Stimulated activated CD8-positive, alpha-beta memory T cell treated with anti-CD3 and anti-CD28 coated beads, Interleukin-7, amount 100 ng/mL, for 1 hour (primary cell): ENCODE measurements at places on chromosomes 2 and 18.

GRCh38 chr2:101419096-101419663 lies 31.9 kb upstream of the CREG2 start:
- peak; percentile 9 for DNase-seq

DNA sequence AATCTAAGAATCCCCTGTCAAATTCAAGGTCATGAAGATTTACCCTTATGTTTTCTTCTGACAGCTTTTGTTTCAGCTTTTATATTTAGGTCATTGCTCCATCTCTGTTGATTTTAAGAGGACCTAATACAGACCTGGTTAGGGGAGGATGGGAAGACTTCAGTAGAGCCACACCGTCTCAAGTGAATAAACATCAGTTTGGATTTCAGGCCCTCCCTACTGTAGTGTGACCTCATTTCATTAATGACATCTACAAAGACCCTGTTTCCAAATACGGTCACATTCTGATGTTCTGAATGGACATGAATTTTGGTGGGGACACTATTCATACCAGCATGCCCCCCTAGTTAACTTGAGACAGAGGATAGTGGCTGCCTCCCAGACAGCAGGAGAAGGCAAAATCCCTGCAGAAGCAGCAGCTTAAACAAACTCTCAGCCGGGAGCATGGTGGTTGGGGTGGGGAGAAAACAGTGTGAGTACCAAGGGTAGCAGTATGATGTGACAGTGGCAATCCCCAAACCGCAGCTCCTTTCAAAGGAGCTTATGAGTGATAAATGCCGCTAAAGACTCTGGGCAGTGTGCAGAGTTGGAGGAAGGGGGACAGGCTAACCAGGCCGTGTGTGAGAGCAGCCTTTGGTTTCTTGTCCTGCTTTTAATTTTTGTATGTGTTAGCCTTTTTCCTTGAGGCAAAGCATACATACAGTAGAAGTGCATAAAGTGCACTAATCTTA lies 65.9 kb upstream of the TNP1 start:
- no peak for DNase-seq

- no peak for DNase-seq
Measured at GRCh38 chr18:74333091-74333490, 17.5 kb downstream of the C18orf63 start.

DNA sequence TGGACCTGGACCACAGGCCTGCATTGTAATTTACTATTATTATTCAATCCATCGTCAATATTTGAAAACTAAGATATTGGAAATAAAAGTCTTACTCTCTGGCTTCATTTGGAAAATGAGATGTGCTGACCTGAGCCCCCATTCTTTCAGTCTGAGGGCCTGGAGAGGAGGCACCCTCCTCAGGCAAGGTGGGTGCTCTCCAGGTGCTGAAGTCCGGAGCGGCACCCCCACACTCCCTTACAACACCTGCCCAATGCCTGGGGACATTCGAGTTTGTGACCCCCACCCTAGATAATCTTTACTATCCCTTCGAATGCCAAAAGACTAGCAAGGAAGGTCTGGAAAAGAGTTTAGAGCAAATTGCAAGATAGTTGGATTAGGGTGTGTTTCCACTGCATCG lies 133.3 kb downstream of the EN1 start:
- no peak for DNase-seq

- no peak for DNase-seq
Measured at GRCh38 chr18:44579028-44579702, 101.5 kb upstream of the SETBP1 start.

GRCh38 chr2:225233234-225233633 lies 166.3 kb upstream of the NYAP2 start:
- no peak for DNase-seq

- DNase-seq = no peak
Measured at GRCh38 chr2:232523682-232524597, 2.0 kb upstream of the CHRND start.
